ENCODE measurements at places on chromosomes 7 and 10.
A peak's percentile ranks its signal among the peaks of the same experiment; 100 is the strongest.

DNA sequence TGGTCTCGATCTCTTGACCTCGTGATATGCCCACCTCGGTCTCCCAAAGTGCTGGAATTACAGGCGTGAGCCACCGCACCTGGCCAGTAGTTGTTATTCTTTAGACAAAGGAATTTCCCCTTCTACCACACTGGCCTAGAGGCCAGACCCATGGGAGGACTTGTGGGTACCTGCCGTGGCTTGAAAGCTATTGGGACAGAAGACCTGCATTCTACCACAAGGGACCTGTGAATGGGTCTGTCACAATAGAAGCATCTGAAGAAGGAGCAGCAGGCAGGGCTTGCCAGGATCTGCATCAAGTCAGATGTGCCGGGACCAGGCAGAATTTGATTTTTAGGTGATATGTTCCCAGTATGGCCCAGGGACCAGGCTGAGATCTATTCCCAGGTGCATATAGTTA lies 356.9 kb downstream of the FGFR2 start:
- no peak for DNase-seq

- no peak for DNase-seq
Observed at GRCh38 chr7:30450240-30450982, 28.2 kb downstream of the NOD1 start.

- DNase-seq, result no peak
Observed at GRCh38 chr7:23802720-23803397, 92.8 kb downstream of the STK31 start.

GRCh38 chr7:158414002-158414401 lies 173.6 kb downstream of the PTPRN2 start:
- DNase-seq, result no peak

DNA sequence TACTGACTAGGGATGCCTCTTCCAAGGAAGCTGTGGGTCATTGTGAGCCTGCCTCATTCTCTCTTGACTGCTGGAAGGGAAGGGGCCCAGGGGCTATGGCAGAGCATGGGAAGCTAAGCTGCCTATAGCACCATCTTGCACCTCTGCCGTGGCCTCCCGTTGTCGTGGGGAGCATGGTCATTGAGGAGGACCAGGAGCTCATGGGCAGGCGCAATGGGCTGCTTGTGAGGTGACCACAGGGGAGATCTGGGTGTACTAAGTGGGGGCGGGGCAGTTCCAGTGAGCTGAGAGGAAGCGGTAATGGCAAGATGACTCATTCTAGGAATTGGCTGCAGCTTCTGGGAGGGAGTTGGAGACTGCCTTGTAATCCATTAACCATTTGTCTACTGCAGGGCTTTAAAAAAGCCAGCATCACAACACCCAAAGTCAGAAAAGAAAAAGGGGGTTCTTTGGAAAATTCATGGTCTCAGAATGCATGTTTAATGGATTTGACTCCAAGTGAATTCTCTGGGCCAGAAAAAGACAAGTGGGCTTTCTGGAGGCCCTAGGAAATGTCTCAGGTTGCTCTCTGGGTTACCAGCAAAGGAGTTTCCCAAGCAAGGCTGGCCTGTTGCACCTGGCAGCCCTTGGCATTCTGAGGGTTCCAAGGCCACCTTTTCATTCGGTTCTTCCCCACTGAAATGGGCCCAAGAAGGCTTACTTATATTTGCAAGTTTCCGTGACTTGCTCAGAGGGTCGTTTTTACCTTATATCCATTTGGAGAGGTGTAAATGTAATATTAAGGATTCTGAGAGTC lies 3.6 kb downstream of the DUSP5 start:
- peak; percentile 66 for DNase-seq

- DNase-seq, result no peak
Observed at GRCh38 chr7:66146701-66147100, 32.1 kb downstream of the CRCP start.

GRCh38 chr7:7620644-7621210 lies 19.8 kb upstream of the UMAD1 start:
- DNase-seq, result no peak

DNA sequence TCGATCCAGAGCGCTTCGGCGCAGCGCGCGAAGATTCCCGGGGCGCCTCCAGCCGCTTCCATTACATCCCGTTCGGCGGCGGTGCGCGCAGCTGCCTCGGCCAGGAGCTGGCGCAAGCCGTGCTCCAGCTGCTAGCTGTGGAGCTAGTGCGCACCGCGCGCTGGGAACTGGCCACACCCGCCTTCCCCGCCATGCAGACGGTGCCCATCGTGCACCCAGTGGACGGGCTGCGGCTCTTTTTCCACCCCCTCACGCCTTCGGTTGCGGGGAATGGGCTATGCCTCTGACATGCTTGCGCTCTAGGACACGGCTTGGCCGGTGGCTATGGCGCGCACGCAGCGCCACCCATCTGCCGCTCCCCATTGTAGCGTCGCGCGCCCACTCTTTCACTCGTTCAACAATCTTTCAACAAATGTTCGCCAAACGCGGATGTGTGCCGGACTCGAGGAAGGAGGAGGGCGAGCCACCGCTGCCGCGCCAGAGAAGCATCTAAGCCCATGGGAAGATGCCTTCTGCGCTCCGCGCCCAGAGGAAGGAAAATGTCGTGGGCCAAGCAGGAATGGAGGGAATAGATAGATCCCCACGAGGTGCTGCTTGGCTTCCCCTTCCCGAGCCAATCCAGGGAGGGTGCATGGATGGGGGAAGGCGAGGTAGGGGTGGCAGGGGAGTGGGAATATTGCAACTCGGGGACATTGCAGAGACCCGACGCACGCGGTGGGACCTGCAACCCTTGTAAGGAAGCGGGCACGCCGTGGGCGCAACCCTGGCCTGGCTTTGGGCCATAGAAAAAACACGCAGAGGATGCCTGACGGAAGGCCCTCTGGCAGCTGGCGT lies 5.1 kb upstream of the CYP26A1 start:
- DNase-seq, result no peak

GRCh38 chr10:61099756-61100155 lies 155.8 kb upstream of the RHOBTB1 start:
- no peak for DNase-seq

GRCh38 chr7:129950933-129951225 lies 1.9 kb downstream of the UBE2H start:
- DNase-seq, result no peak

Data from ascending aorta (tissue), 2 donors.